Substantia nigra (tissue), 51 donors: ENCODE measurements at places on chromosomes 5 and 9.

DNA sequence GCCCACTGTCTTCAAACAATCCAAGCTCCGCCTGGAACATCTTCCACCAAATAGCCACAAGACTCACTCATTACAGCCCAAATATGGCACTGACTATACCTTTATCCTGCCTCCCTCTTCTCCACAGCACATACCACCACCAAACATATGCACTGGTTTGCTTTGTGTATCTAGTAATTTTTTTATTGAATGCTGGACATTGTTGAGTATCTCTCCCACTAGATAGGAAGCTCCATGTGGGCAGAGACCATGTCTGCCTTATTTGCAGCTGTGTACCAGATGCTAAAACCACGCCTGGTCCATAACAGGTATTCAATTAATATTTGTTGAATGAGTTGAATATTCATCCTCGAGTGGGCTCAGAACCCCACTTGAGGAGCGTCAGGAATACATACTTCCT, 67.2 kb upstream of the FUBP3 start:
- DNase-seq, result no peak

DNA sequence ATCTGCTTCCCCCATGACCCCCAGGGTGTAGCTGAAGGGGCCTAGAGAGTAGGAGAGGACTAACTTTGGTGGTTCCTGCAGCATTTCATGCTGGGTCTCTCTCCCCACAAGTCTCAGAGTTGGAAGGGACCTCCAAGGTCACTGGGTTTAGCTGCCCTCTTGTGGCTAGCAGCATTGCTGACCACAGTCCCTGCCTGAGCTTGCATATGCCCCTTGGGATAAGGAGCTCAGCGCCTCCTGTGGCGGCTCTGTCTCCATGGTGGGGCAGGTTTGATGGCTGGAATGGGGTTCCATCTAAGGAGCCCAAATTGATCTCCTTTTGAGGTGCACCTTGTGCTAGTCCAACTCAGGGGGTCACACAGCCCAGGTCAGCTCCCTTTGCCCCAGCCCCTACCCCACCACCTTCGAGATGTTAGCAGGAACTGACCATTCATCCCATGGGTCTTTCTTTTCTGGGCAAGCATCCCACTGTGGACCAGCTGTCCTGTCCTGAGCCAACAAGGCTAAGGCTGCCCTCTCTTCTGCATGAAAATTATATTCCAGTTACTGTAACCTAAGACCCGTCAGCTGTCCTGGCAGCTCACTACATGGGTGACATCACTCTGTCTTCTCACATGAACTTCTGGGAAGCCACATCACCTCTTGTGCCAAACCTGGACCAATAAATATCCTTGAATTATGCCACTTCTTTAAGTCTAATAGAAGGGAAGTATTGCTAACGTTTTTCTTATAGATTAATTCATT, 196.2 kb downstream of the HSPA4 start:
- no peak for DNase-seq

- no peak for DNase-seq
These were observed 216.3 kb downstream of the KIAA0825 start for GRCh38 chr5:94402096-94402495.

DNA sequence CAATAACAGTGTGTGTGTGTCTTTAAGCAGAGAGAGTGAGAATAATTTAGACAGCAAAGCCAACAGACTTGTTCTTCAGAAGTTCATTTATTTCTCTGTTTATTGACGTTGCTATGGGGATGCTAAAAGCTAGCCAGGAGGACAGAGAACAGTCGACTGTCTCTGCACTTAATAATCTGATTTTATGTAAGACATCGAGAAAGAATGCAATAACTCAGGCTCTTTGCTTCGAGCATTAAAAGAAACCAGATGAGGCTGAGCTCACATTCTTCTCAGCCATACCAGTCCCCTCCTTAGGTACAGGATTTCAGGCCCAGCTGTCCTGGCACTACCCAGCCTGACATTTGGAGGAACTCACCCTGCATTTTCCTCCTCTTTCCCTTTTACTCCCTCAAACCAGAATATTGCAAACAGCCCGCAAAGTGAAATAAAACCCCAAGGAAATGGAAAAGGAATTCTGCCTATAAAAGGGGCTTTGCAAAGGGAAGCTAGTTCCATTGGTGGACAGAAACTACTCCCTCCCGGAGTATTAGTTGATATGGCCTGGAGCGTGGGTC, 44.5 kb upstream of the DPYSL3 start:
- no peak for DNase-seq

DNA sequence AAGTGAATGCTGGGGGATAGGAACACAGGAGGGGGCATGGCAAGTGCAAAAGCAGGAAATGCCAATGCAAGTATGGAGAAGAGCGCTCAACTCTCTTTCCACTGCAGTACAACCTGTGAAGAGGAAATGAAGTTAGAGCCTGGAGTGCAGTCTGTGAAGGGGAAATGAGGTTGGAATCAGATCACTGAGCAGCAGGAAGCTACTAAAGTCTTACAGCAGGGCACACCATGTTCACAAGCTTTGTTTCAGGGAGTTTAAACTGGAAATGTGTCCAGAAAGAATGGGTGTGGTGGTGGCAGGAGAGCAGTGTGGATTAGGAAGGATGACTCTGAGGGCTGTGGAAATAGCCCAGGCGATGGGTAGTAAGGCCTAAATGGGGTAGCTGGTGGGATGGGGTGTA, 15.4 kb downstream of the ARHGEF37 start:
- DNase-seq, result no peak

DNA sequence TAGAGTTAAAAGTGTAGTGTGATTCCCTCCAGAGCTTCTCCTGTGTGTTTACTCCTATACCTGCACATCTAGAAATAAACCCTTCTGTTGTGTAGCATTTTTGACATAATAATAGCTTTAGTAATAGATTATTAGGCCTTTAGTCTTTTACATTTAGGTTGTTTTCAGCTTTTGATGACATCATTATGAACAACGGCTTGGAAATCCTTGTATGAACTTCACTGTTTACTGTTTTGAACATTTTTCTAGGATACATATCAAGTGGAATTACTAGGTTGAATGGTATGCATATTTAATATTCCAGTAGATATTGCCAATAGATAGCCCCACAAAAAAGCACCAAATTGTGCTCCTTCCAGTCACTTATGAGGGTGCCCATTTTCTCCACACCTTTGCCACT, 174.0 kb downstream of the ARHGAP26 start:
- no peak for DNase-seq

DNA sequence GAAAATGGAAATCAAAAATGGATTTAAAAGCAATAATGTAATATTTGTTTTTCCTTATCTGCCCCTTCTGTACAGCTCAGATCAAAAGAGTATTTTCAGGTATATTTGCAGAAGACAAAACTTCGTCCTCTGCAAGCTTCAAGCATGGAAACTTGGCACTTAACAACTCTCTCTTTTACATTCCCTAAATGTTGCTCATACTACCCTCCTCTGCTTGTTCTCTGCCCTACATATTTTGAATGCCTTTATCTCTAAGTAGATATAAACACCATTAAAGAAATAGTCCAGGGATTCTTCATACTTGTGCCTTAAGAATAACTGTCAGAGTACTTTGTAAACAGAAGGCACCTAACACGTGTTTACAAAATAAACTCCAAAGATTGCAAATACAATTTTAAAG, 19.2 kb upstream of the SMC2 start:
- no peak for DNase-seq

DNA sequence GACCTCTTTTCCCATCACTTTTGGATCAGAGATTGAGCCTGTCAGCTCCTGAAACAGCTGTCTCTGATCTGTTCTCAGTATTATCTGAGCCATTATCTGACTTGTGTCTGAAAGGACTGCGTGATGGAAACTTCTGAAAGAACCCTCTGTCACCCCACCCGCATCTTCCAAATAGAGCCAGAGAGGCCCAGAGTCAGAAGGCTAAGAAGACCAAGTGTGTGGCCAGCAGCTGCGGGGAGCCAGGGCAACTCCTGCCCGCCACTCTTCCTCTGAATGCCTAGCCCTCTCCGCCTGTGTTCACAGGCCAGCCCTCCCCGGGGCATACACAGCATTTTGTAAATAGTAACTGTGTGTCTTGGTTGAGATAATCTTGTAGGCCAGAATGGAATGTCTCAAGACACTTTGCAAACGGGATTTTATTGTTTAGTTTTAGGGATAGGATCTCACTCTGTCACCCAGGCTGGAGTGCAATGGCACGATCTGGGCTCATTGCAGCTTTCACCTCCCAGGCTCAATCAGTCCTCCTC, 92.7 kb downstream of the AOPEP start:
- DNase-seq, result no peak

- no peak for DNase-seq
These were observed 235.6 kb upstream of the RPS23 start for GRCh38 chr5:82513738-82514137.

DNA sequence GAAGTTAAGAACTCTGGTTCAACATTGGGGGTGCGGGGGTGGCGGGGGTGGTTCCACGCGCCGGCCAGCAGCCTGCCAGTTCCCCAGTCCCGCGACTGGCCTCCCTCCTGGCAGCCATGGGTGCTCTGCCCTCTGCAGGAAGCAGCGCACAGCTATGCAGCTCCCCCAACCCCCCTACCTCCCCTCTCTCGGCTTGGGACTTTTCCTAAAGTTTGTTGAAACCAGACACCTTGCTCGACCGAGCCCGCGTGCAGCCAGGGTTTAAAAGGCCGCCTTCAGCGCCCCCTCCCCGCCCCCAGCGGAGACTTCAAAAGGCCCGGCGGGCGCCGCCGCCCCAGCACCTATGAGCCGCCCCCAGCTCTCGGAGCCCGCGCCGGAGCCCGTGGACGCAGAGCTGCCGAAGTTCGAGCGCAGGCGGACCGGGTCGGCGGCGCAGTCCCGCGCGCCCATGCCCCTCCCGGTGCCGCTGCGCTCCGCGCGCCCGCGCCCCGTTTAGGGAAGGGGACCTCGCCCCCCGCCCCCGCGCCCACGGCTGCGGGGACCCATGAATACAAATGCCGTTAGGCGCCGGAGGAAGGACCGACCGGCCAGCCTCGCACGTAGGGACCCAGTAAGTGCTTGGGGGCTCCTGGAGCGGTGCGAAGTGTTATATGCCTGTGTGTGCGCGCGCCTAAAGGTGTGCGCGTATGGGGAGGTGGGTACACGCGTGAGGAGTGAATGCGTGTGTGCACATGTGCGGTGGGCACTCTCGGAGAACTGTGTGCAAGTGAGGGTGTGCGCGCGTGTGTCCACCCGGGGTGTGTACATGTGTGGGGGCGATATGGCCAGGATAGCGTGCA, 1.4 kb upstream of the COL27A1 start:
- no peak for DNase-seq

DNA sequence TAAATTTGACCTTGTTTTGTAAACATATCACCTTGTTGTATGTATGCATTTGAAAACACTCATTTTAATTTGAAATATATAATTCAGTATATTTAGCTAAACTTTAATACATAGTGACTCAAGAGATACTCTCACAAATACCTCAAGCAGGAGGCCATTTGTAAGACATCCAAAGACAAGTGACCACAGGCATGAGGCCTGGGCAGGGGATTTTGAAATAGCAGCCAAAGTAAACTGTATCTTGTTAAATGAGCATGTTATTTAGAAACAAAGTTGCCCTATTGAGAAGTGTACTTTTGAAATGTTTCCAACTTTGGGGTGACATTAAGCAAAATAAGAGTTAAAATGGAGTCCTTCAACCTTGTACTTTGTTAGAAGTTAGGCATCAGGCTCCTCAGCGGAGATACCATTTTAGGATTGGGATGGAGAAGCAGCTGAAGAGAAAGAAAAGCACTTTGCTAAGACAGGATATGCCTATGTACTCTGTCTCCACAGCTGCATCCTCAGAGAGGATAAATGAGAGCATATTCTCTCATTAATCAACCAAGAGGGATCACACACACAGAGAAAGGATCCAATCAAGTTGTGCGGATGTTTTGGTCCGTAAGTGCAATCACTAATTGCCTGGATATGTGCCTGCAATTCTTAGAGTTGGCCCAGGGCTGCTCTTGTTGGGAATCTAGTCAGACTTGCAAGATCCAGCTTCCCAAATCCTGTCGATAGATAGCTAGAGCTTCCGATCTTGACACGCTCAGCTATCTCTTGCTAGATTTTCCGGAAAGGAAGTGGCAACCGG, 157.5 kb upstream of the HAPLN1 start:
- no peak for DNase-seq

DNA sequence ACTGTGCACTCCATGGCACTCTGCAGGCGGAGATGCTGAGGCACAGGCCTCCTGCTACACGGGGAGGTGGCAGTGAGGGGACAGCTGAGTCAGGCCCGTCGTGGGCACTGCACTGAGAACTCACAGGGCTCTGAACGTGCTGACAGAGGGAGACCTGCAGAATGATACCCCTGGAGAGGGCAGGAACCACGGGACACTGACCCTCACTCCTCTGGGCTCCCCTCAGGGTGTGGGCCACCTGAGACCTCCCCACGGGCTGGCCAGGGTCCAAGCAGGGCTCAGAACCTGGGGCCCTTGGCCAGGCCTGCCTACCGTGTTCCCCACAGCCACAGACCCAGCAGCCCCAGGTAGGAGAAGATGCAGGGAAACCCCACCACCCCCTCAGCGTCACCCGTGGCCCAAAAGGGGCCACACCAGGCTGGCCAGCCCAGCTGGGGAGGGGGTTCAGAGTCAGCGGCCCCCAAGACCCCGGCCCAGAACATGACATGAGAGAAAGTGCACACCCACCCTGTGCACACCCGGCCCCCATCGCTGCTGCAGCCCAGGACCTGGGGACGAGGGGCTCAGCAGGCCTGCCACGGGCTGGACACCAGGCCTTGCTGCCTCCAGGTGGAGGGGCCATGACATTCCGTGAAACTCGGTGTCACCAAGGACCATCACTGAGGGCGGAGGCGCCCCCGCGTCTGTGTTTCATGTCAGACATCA, 30.9 kb downstream of the GLT6D1 start:
- DNase-seq, result no peak

- DNase-seq, result no peak
These were observed 95.4 kb upstream of the PRDM9 start for GRCh38 chr5:23411994-23412393.
